ENCODE measurements at places on chromosomes 13 and 19.

GRCh38 chr19:31118986-31119385, 230.2 kb downstream of the TSHZ3 start:
- no peak for DNase-seq

DNA sequence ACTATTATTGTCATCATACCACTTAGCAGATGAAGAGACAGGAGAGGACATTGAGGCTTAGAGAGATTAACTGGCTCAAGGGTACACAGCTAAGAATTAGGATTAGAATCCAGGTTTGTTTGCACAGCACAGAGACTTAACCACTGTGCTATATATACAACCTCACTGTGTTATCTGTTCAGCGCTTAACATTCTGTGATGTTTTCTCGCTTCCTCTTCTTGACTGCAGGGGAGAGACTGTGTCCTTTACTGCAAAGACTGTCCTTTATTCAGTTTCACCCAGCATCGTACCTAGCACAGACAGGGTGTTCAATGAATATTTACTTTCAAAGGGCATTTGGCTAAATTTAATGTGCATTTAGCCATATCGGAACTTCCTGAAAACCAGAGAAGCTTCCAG, 54.9 kb upstream of the PCDH8 start:
- no peak for DNase-seq

DNA sequence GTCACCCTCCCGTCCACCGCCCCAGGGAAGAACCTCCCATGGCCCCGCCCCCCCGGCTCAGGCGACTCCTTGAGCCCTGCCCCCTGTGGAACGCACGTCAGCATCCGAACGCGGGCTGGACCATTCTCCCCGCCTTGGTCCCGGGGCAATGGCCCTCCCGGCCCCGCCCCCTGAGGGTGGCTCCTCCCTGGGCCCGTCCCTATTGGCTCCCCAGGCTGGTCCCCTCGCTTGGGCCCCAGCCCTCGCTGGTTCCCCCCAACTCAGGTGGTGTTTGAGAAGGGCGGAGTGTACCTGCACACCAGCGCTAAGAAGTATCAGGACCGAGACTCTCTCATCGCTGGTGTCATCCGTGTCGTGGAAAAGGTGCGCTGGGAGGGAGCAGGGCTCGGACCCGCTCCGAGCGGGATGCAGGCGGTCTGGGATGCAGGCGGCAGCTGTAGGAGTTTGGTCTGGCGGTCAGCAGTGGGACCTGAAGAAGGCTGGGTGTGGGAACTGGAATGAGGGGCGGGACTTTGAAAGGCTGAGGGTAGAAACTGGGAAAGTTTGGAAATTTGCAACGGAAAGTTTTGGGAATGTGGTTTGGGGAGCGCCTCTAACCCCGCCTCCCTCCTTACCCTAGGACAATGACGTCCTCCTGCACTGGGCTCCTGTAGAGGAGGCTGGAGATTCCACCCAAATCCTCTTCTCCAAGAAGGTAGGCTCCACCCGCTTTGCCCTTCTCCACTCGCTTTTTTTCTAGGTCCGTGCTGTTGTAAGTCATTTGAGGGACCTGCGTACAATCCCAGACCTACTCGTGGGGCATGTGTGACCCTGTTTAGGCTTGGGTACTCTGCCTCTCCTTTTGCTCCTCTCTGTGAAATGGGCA, 609 bp downstream of the TBC1D17 start:
- DNase-seq: peak; percentile 98

GRCh38 chr19:15986701-15987100, 37.9 kb downstream of the OR10H4 start:
- DNase-seq: no peak

- peak; percentile 36 for DNase-seq
These were observed at the start of gene C19orf12 for GRCh38 chr19:29714953-29715700. Gene C19orf12, minus strand, starts transcription at chr19:29715261. Its CDS starts 6,848 bp downstream, at chr19:29708413.

DNA sequence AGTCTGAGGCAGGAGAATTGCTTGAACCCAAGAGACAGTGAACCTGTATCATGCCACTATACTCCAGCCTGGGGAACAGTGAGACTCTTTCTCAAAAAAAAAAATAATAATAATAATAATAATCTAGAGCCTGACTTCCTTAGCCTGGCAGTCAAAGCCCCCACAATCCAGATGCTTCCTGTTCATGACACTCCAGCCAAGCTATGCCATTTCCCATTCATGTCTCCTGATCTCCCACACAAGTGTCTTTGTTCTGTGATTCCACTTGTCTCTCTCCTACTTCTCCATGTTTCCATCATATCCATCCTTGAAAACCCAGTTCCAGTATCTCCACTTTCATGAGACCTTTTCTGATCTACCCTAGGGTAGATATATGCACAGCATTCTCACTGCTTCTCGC, 150.7 kb downstream of the FOXO1 start:
- DNase-seq: no peak

- peak; percentile 58 for DNase-seq
These were observed 6.6 kb downstream of the EPS8L1 start for GRCh38 chr19:55082020-55082851.

DNA sequence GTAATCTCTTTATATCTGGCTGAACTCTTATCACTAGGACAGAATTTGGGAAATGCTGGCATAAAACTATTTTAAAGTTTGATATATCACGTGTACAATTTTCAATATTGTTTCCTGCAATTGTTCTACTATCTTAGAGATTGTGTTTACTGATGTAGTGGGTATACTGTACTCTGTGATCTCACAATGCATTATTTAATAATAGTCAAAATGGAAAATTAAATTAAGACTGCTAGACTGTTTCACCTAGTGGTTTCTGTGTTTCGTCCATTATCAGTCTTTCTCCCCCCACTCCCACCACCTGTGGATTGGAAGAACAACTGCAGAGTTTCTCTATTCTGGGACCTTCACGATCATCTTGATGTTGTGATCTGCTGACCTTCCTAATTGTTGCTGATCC, 449.2 kb upstream of the SLC10A2 start:
- no peak for DNase-seq

- no peak for DNase-seq
These were observed 1151.0 kb downstream of the DIAPH3 start for GRCh38 chr13:59012731-59013130.

DNA sequence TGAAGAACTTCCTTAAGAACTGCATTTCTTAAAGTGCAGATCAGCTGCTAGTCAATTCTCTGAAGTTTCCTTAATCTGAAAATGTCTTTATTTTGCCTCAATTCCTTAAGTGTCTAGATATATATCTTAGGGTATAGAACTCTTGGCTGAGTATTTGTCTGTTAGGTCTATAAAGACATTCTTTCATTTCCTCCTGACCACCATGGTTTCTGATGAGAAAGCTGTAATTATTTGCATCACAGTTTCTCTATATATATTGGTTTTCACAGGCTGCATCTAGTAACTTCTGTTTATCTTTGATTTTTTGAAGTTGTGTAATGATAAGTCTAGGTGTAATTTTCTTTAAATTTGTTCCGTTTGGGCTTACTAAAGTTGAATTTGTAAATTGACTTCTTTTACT, 15.2 kb downstream of the NDFIP2 start:
- no peak for DNase-seq

GRCh38 chr19:35347171-35347929, at the start of gene FFAR1:
Gene FFAR1, plus strand, starts transcription at chr19:35347902. Its CDS starts 3,650 bp downstream, at chr19:35351552.
- DNase-seq: no peak

GRCh38 chr13:31946091-31946770, 85.3 kb upstream of the FRY start:
- peak; percentile 34 for DNase-seq

DNA sequence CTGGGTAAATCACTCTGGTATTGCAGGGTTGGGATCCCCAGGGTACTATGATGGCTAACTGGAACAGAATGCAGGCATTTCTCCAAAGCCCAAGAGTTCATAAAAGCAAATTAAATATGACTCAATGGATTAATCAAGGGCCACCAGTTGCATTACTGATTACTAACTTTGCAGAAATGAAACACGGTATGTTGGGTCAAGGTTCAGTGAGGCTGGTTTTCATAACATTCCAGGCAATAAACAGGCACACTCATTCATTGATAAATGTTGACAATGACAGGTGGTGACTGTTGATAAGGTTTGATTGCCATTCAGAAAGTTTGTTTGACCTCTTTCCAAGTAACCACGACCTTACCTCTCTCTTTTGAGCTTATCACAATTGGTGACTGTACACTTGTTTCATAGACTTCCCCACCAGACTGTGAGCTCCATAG, 506 bp upstream of the AP1M1 start:
- peak; percentile 60 for DNase-seq

DNA sequence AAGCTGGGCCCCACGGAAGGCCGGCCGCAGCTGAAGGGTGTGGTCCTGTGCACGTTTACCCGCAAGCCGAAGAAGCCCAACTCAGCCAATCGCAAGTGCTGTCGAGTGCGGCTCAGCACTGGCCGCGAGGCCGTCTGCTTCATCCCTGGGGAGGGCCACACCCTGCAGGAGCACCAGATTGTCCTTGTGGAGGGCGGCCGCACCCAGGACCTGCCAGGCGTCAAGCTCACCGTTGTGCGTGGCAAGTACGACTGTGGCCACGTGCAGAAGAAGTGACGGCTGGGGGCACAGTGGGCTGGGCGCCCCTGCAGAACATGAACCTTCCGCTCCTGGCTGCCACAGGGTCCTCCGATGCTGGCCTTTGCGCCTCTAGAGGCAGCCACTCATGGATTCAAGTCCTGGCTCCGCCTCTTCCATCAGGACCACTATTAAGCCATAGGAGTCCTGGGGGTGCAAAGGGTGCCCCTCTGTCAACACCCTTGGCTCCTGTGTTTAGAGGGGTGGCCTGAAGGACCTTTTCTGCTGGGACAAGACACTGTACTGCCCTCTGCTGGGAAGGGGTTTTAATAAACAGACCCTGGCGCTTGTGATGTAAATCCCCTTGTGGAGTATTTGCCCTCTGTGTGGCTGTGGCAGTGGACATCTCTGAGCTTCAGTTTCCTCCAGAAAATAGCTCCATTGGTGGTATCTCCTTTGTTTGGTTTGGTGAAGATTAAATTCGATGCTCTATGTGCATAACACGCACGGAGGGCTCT, 1.9 kb downstream of the MRPS12 start:
- peak; percentile 68 for DNase-seq

DNA sequence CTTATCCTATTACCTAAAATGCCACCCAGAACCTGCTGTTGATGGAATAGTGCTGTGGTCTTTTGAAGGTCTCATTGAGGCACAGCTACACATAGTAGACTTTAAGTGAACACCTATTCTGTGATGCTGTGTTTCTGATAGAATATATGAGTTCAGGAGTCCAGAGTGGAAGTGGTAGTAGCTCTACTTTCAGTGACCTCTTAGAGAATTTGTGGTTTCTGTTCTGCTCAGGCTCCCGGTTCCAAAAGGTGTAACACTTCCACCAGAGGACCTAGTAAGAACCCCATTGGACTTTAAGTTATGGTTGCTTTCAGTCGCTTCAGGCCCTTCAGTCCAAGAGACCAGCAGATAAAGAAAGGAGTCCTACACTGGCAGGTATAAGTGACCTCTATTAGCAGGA, 11.4 kb upstream of the MYCBP2 start:
- DNase-seq: no peak

DNA sequence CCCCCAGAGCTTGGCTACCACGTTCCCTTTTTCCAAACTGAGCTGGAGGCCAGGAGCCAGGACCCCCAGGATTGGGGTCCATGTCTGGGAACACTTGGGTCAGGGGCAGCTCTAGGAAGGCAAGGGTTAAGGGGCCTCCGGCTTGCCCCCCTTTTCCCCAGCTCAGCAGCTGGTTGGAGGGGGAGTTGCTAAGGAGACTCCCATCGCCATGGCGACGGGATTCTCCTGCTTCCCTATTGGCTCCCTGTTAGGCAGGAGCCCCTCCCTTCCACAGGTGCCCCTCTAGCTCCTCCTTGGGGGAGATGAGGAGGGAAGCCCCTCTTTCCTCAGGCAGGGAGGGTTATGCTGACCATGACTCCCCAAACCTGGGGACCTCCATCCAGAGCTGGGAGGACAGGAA, 33.9 kb downstream of the PDE4A start:
- DNase-seq: no peak

- no peak for DNase-seq
These were observed 94.1 kb downstream of the RNASEH2B start for GRCh38 chr13:51003642-51004041.

- DNase-seq: no peak
These were observed 46.4 kb upstream of the ZNF254 start for GRCh38 chr19:24040621-24041020.

GRCh38 chr13:23703246-23703860, 133.1 kb downstream of the TNFRSF19 start:
- DNase-seq: peak; percentile 28

DNA sequence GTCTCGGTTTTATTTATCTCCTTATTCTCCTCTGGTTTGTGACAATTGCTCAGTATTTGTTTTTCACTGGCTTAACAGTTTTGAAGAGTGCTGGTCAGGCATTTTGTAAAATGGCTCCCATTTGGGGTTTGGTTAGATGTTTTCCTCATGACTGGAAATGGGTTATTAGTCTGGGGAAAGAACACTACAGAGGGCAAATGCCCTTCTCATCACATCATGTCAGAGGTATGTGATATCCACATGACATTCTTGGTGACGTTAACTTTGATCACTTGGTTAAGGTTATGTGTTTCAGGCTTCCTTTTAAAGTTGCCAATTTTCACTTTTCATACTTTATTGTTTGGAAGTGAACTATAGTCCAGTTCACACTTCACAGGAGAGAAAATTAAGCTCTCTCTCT, 74.8 kb upstream of the KLHL1 start:
- DNase-seq: no peak

DNA sequence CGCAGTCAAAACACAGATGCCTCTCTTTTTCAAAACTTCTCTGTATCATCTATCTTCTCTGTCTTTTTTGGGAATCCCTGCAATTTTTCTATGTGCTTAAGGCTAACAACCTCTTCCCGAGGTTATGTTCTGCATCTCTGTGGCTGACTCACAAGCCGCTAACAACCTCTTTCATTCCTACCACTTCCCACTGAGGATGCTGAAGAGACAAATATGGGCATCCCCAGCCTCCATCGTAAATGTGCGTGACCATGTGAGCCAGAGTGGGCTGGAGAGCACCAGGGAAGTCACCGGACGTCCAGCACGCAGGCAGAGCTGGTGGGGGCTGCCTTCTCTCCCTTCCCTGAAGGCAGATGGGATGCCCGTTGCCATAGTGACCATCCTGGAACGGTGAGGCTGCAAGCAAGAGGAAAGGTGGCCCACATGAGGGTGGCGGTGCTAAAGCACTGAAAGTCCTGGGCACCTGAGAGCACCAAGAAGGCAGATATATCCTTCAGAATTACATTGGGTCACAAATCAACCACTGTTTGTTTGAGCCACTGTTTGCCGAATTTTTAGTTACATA, 122.8 kb downstream of the SHISA2 start:
- no peak for DNase-seq

DNA sequence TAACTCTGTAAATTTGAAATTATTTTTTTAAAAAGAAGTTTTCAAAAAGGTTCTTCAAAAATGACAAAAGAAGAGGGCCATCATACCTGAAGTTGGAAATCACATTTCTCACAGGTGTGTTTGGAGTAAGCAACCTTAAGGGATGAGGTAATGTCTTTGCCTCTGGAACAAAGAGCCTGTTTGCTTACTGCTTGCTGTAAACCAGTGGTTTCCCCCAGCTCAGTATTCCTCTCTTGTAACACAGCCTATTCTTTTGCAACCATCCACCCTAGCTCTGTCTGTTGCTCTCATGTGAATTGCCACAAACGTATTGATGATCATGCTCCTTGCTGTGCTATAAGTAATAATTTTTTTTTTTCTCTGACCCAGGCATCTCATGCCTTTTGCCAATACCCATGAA, 38.1 kb downstream of the UCHL3 start:
- peak; percentile 9 for DNase-seq

All from fibroblast of pulmonary artery (primary cell).